A549 treated with Mapracorat at 1 μM for 4 hours (cell line): ENCODE measurements at places on chromosomes 6 and 20. TPM values are rescaled to one million over a fixed set of nuclear protein-coding genes. Genes with fewer than 3 reads are reported as not detected.

PLTP gene
- total RNA-seq: 1.6 to 2.0 TPM (median 1.8 TPM) in 5 replicates

SLC17A1 gene
- total RNA-seq: 0.09 to 0.16 TPM (median 0.12 TPM) in 4 of 5 replicates, not detected in the other

ZSWIM3 gene
- total RNA-seq: 1.3 to 1.9 TPM (median 1.7 TPM) in 5 replicates

CAPN11 gene
- not detected in 5 replicates for total RNA-seq

REM1 gene
- 0.64 to 0.88 TPM (median 0.70 TPM) in 5 replicates for total RNA-seq
